ENCODE measurements at places on chromosomes 3 and 15. TPM values are rescaled to one million over a fixed set of nuclear protein-coding genes. Genes with fewer than 3 reads are reported as not detected.

Gene RTP4
- total RNA-seq: 3.1 TPM

DNA sequence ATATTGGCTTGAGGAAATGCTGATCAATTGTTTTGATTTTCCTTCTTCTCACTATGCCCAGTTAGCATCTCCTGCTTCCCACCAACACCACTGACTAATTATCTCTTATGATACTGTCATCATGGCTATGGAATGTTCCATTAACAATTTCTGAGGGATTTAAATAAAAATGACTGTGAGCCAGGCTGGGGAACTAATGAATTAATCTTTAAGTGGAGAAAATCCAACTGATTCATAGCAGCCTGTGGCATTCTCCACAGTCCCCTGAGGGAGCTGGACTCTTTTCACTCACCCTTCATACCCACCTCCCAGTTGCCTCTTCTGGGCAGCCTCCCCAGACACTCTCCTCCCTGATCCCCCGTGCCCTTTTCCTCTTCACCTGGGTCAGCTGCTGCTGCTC, 353.6 kb downstream of the CLSTN2 start:
- no peak for DNase-seq
- no peak overlapping the region for H3K27ac ChIP-seq
- H3K4me3 ChIP-seq: no peak overlapping the region
- H3K27me3 ChIP-seq: no peaks in the 10 kb centered on the region
- H3K36me3 ChIP-seq: no peaks in the 10 kb centered on the region

- H3K27ac ChIP-seq: peak overlapping the region; percentile 81
- peak; percentile 72 for DNase-seq
- H3K4me1 ChIP-seq: peaks cover 53% of the 10 kb centered on the region
- H3K36me3 ChIP-seq: no peaks in the 10 kb centered on the region
- H3K4me3 ChIP-seq: no peak overlapping the region
These were observed 56.9 kb upstream of the FLNB start for GRCh38 chr3:57951066-57951882.

DNA sequence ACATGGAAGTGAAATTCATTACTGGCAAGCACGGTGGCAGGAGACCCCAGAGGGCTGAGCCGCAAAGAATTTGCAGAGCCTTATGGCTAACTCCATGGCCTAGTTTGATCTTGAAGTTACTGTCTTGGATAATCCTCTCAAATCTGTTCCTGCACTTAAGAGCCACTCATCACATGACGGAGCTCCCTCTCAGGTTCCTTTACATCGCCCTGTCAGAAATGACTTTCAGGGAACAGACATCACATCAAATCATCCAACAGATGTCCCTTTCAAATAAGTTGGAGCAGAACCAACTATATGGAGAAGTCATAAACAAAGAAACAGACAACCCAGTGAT, 328.8 kb upstream of the THBS1 start:
- peak overlapping the region; percentile 67 for H3K27ac ChIP-seq
- no peaks in the 10 kb centered on the region for H3K27me3 ChIP-seq
- DNase-seq: no peak
- no peak overlapping the region for H3K4me3 ChIP-seq

- no peak overlapping the region for H3K27ac ChIP-seq
- DNase-seq: no peak
- H3K4me3 ChIP-seq: no peak overlapping the region
- no peaks in the 10 kb centered on the region for H3K36me3 ChIP-seq
These were observed 617.6 kb downstream of the FHIT start for GRCh38 chr3:60633644-60634043.

Gene CD200
- not detected for total RNA-seq

Gene NPAP1
- total RNA-seq: not detected

Gene CYP11A1
- 1.3 TPM for total RNA-seq

DNA sequence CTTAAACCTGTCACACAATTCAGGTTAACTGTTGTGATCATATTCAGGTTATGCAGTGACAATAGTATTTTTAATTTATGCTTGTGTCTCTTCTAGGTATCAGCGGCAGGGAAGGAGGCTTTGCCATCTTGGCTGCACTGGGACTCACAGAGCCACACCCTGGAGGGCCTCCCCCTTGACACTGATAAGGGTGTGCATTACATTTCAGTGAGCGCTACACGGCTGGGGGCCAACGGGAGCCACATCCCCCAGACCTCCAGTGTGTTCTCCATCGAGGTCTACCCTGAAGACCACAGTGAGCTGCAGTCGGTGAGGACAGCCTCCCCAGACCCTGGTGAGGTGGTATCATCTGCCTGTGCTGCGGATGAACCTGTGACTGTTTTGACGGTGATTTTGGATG, 23.6 kb upstream of the BSN start:
- no peaks in the 10 kb centered on the region for H3K27me3 ChIP-seq
- no peak overlapping the region for H3K27ac ChIP-seq
- H3K4me3 ChIP-seq: no peak overlapping the region
- DNase-seq: no peak
- no peaks in the 10 kb centered on the region for H3K4me1 ChIP-seq
- peaks cover 23% of the 10 kb centered on the region for H3K36me3 ChIP-seq

DNA sequence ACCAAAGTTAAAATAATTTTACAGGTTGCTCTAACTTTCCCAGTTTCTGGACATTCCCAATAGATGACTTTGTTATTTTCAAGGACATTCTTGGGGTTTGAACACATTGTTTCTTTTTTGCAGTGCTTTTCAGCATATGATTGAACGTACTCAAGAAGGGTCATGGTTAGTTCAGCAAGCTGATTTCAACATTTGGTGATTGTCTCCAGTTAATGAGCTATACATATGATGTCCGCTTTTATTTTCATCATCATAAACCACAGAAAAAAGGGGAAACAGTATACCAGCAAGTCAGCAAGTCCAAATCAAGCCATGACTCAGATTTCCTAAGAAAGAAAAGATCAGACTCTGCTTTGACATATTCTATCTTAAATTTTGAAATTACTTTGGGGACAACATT, 69.4 kb downstream of the B3GALNT1 start:
- H3K4me3 ChIP-seq: no peak overlapping the region
- H3K36me3 ChIP-seq: no peaks in the 10 kb centered on the region
- H3K4me1 ChIP-seq: peaks cover 19% of the 10 kb centered on the region

DNA sequence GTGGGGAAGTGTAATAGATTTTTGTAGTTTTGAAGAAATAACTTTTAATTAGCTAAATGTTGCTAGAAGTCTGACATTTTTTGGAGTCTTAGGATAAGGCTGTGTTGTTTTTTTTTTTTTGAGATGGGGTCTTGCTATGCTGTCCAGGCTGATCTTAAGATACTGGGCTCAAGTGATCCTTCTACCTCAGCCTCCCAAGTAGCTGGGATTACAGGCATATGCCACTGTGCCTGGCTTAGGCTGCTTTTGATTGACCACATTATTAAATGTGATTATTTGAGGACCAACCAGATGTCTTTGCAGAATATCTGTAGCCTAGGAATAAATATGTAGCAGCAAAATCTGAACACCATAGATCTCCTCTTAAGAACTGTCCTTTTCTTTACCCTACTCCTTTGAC, 29.7 kb downstream of the HACD3 start:
- DNase-seq: no peak
- H3K4me1 ChIP-seq: no peaks in the 10 kb centered on the region
- peaks cover 90% of the 10 kb centered on the region for H3K36me3 ChIP-seq
- H3K4me3 ChIP-seq: no peak overlapping the region

DNA sequence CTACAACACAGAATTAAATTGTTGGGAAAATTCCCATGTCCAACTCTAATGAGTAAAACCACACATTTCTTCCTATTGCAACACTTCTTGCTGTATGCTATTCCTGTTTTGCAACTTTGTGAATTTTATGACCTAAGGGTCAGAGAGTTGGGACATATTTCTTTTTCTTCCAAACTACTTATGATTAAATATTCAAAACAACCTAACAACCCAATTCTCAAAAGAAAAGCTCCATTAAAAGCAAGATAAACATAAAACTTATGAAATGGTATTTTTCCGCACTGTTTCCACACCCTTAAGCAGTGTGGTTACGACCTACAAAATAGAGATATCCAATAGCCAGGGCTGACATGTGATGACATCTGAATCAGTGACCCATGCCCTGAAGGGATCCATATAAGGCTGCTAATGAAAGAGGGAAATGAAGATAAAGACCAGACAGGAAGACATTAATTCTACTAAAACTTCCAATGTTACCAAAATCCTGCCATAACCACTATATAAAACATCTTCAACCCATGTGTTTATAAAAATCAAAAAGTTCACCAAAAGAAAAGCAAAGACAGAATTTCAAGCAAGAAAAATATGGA, 45.6 kb downstream of the DMXL2 start:
- H3K27ac ChIP-seq: no peak overlapping the region
- no peak for DNase-seq
- H3K27me3 ChIP-seq: no peaks in the 10 kb centered on the region

Gene ARGFX
- not detected for total RNA-seq

- no peak overlapping the region for H3K4me3 ChIP-seq
- no peak overlapping the region for H3K27ac ChIP-seq
- H3K4me1 ChIP-seq: peaks cover 6% of the 10 kb centered on the region
- no peaks in the 10 kb centered on the region for H3K36me3 ChIP-seq
These were observed 29.3 kb upstream of the MAGEF1 start for GRCh38 chr3:184741259-184741556.

- no peak overlapping the region for H3K4me3 ChIP-seq
- peaks cover 60% of the 10 kb centered on the region for H3K36me3 ChIP-seq
- H3K27me3 ChIP-seq: no peaks in the 10 kb centered on the region
- DNase-seq: no peak
- no peaks in the 10 kb centered on the region for H3K4me1 ChIP-seq
These were observed 50.7 kb downstream of the ATG7 start for GRCh38 chr3:11322931-11323330.

DNA sequence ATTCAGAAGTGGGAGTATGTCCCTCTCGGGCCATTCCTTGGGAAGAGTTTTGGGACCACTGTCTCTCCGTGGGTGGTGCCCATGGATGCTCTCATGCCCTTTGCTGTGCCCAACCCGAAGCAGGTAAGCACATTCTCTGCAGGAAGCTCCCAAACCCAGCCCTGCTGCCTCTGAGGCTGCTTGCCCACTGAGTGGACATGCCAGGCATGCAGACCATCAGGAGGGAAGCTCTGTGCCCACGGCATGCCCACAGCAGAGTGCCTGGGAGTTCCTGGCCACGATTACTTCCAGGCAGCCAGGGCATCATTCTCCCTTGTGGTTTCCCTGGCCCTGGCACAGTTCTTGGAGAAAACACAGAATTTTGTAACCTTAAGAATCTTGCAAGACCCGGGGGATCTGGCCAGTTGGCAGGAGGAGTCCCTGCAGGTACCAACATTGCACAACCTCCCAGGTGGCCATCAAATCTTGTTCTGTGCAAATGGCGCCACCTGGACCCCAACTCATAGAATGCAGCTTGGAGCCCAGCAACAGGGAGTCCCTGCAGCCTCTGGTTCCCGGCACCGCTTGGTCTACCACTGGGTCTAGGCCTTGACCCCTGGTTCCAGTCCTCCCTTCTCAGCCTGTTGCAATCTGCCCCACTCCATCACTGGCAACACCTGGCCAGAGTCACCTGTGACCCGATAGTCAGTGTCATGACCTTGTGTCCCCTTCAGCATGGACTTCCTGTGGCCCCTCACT, 20.4 kb downstream of the FAH start:
- H3K27me3 ChIP-seq: no peaks in the 10 kb centered on the region
- H3K4me1 ChIP-seq: no peaks in the 10 kb centered on the region
- H3K4me3 ChIP-seq: no peak overlapping the region
- no peak for DNase-seq
- peaks cover 20% of the 10 kb centered on the region for H3K36me3 ChIP-seq

DNA sequence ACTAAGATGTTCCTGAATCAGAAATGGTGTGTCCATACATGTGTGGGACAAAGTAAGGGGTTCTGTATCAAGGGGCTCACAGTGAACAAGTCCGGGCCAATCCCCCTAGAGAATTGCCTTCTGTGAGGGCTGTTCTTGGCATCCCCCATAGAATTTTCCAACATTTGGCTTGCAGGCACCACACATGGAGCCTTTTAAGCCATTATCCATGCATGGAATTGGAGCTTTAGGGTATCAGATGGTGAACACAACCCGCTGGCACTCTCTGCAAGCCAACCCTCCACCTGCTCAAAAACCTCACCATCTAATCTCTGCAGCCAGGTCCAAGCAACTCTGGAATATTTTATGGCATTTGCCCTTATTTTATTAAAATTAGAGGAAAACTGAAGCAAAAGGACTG, 278.7 kb downstream of the ERC2 start:
- no peak overlapping the region for H3K4me3 ChIP-seq
- H3K27ac ChIP-seq: no peak overlapping the region
- H3K36me3 ChIP-seq: no peaks in the 10 kb centered on the region
- H3K27me3 ChIP-seq: no peaks in the 10 kb centered on the region

Gene APOD
- not detected for total RNA-seq

- peak overlapping the region; percentile 90 for H3K27ac ChIP-seq
- peak; percentile 97 for DNase-seq
- H3K27me3 ChIP-seq: no peaks in the 10 kb centered on the region
- peaks cover 73% of the 10 kb centered on the region for H3K4me1 ChIP-seq
These were observed 19.5 kb downstream of the PPCDC start for GRCh38 chr15:75042730-75043508.

GRCh38 chr3:128681369-128681829, 30.8 kb upstream of the RPN1 start:
- H3K27me3 ChIP-seq: no peaks in the 10 kb centered on the region
- H3K4me1 ChIP-seq: peaks cover 13% of the 10 kb centered on the region
- DNase-seq: no peak
- no peaks in the 10 kb centered on the region for H3K36me3 ChIP-seq
- peak overlapping the region; percentile 94 for H3K27ac ChIP-seq

Gene MYRIP
- total RNA-seq: 0.11 TPM

Gene SPSB4
- 0.05 TPM for total RNA-seq

GRCh38 chr15:89767411-89767915, 8.7 kb upstream of the MESP2 start:
- H3K4me1 ChIP-seq: no peaks in the 10 kb centered on the region
- H3K27ac ChIP-seq: no peak overlapping the region
- H3K4me3 ChIP-seq: no peak overlapping the region
- H3K36me3 ChIP-seq: no peaks in the 10 kb centered on the region
- DNase-seq: no peak
- no peaks in the 10 kb centered on the region for H3K27me3 ChIP-seq

DNA sequence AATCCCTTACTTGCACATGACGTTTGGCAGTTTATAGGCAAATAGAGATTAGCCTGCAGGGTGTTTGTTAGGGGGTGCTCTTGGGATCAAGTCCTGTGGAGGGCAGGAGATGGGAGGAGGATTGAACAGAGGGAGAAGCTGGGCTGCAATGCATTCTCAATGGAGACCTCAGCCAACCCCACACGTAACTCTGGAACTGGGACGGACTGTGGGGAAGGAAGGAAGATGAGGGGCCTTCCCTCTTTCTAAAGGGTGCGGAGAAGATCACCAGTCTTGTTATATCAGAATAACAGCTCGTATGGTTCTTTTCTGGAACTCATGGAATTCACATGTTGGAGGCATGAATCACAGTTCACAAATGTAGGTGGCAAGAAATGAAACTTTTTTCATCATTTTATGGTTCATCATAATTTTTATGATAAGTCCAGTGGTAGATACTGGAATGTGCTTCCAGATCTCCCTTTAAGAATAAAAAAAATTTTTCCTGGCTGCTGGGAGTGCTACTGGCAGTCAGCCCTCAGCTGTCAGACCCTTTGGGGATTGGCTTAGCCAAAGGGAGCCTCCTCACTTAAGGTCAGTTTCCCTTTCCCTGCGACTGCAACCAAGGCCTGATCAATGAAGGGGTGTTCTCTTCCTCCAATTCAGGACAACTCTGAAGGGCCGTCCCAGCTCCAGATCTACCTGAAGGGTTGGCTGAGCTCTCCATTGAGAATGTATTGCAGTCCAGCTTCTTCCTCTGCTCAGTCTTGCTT, 20.5 kb upstream of the LYZL4 start:
- H3K4me1 ChIP-seq: no peaks in the 10 kb centered on the region
- no peak overlapping the region for H3K4me3 ChIP-seq
- H3K36me3 ChIP-seq: no peaks in the 10 kb centered on the region
- DNase-seq: no peak

Gene PRKCI
- 42.0 TPM for total RNA-seq
